ENCODE measurements at places on chromosomes 12 and 14.

- DNase-seq: no peak
Observed at GRCh38 chr12:108712165-108712924, 19.0 kb downstream of the CORO1C start.

- peak; percentile 34 for DNase-seq
Observed at GRCh38 chr12:112906712-112907414, at the start of gene OAS1. Gene OAS1 (plus strand): TSS chr12:112906962. CDS start chr12:112907040, 78 bp downstream.

DNA sequence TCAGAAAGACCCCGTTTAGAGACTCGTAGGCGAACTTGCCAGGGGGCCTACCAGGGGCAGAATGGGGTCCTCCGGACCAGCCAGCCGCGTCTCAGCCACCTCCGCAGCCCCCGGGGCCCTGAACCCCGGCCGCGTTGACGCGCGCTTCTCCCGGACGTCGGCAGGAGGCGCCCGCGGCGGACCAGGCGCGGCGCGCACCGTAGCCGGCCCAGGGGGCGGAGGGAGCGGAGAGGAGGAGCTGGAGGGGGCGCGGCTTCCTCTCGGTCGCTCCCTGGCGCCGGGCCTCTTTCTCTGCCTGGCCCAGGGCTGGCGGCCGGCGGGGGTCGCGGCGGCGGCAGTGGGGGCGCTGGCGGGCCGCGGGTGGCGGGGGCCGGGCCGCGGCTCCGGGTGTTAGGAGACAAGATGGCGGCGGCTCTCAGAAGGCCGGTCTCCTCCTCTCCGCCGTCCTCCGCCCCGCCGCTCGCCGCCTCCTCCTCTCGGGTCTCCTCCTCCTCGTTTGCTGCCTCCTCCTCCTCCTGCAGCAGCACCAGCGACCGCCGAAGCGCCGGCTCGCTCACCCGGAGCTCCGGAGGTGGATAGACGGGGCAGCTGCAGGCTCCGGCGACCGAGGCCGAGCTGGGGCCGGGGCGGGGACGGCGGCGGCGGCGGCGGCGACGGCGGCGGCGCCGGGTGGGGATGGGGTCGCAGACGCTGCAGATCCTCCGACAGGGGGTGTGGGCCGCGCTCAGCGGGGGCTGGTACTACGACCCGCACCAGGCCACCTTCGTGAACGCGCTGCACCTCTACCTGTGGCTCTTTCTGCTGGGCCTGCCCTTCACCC, at the start of gene PCNX1:
Gene PCNX1, plus strand, starts transcription at position 284 of the 820 bp plus-strand sequence. Its CDS starts 392 bp downstream, at position 676.
- peak; percentile 91 for DNase-seq

DNA sequence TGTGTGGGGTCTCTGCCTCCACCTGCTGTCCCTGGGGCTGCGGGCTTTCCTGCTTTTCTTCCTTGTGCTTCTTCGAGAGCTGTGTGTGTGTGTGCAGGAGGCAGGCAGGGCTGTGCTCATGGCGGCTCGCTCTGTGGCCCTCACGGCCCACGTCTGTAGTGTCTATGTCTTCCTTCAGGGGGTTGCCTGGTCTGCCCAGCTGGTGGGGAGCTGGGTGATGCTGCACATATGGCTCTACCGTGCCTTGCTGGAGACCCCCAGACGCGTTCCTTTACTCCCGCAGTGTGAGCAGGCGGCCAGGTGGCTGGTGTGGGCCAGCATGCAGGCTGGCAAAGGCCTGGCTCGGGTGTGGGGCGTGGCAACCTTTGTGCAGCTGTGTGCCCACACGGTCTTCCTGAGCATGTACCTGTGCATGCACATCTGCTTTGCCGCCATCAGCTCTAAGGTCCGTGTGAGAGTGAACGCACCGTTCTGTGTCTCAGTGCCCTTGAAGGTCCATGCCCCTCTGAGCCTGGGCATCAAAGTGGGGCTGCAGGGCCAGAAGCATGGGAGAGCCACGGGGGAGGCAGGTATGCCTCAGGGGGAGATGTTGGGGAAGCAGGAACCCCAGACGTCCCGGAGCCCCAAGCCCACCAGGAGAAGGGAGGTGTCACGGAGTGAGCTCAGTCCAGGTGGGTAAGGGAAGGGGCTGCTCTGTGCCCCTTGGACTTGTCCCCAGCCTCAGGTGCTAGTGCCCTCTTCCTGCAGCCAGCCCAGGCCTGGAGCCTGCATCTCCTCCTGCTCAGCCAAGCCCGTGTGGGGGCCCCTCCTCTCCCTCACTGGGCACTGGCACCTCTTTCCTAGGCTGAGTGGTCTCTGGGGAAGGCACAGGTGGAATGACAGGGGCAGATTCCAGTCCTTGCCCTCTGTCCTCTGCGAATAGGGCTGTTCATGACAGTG, 26.4 kb downstream of the CLSTN3 start:
- no peak for DNase-seq

GRCh38 chr14:51595881-51596455, 55.7 kb upstream of the FRMD6 start:
- DNase-seq: peak; percentile 64

DNA sequence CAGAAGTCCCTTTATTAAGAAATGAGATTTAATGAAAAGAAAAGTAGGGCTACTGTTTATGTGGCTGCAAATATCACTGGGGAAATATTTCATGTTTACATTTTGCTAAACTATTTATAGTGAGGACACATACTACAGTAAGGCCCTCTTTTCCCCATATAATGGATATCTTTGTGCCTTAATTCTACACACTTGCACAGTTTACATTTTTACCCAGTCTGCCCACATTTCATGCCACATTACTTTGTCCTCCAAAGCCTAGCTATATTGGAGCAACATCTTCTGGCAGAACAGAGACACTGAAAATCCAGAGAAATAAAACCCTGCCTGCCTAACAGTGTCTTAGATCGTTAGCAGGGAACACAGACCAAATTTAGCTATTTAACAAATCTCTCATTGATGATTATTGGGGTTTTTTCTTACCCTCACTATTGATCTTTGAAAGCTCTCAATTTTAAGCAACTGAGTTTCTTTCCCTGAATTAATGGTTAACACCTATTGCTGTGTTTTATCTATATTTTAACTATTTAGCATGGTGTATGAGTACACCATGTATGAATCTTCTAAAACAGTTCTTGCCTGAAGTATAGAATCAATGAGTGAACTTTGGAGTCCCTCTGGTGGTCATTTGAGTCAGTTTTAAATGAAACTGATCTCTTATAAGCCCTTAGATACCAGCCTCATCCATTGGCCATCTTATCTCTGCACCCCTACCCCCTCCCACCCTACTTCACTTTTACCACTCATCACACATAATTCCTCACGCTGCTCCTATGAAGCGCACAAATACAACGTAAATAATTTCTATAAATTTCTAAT, 170.2 kb downstream of the BCAT1 start:
- peak; percentile 56 for DNase-seq

- DNase-seq: no peak
Observed at GRCh38 chr12:57460468-57460784, 841 bp downstream of the GLI1 start.

DNA sequence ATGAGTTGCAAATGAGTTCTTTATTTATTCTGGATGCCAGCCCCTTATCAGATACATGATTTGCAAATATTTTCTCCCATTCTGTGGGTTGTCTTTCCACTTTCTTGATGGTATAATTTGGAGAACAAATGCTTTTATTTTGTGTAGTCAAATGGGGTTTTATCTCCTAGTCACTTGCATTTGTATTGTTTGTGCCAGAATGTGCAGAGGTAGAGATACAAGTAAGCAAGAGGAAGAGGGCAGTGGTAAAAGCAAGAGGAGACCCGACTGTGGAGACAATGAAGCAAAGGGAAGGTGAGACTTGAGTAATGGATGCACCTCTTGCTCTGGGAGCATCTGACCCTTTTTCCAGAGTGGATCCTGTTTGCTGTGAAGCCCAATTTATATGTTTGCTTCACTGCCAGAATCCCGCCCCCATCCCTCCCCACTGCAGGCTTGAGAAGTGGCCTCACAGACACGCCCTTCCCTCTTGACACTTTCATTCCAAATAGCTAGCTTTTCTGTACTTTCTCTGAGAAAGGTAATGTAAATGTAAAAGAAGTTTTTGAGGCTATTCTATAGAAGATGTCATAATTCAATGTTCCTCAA, 786 bp upstream of the PFKM start:
- DNase-seq: no peak

- no peak for DNase-seq
Observed at GRCh38 chr12:110704750-110705149, 15.8 kb upstream of the HVCN1 start.

DNA sequence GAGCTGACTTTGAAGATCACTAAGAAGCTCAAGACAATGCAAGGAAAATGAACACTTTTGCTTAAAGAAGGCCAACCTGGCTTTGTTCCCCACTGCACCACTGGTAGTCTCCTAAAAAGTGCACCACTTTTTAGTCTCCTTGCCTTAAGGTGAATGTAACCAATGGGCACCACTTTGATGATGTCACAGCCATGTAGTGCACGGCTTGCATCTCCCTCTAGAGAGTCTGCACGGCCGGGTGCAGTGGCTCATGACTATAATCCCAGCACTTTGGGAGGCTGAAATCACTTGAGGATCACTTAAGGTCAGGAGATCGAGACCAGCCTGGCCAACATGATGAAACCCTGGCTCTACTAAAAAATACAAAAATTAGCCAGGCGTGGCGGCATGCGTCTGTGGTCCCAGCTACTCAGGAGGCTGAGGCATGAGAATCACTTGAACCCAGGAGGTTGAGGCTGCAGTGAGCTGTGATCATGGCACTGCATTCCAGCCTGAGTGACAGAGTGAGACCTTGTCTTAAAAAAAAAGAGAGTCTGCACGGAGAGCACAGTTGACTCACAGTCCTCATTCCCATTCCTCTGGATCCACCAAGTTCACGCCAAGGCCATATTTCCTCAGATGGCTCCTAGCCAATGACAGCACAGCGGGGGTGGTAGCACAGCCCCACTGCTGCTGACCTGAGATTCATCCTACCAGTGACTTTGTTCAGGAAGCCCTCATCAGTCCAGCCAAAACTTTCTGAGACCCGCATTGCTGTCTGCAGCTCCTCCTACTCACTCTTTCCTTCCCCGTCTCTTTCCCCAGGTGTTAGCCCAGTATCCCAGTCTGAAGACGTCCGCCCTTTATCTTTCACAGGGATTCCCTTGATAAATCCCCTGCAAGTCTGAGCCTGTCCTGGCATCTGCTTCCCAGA, 16.5 kb upstream of the IFT81 start:
- DNase-seq: peak; percentile 99

GRCh38 chr14:104513641-104514046, 65.9 kb upstream of the C14orf180 start:
- no peak for DNase-seq

- peak; percentile 35 for DNase-seq
Observed at GRCh38 chr12:12717586-12718380, 615 bp downstream of the CDKN1B start.

DNA sequence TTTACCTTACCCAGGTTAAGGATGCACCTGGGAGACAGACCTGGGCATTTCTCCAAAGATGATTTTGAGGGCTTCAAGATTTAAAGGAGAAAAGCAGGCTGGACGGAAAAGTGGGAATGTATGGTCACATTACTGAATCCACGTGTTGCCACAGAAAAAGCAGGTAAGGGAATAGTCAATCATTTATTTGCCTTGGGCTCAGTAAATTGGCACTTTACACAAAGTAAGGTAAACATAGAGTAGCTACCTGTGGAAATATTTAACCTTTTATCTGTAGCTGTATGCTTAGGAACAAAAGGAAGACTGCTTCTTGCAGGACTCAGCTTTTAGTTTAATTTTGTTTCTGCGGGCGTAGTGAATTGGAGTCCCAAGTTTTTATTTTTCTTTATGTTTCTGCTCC, 153.3 kb downstream of the SLCO1B3 start:
- no peak for DNase-seq

GRCh38 chr12:5088586-5089264, 45.0 kb downstream of the KCNA5 start:
- DNase-seq: peak; percentile 96

- DNase-seq: no peak
Observed at GRCh38 chr12:48185181-48185919, 1.9 kb downstream of the CCDC184 start.

DNA sequence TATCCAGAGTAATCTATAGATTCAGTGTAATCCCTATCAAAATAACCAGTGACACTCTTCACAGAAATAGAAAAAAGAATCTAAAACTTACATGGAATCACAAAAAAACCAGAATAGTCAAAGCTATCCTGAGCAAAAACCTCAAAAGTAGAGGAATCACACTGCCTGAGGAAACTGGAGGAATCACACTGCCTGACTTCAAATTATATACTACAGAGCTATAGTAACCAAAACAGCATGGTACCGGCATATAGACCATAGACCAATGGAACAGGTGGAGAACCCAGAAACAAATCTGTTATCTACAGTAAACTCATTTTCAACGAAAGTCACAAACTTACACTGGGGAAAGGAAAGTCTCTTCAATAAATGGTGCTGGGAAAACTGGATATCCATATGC, 244.0 kb downstream of the FUT8 start:
- no peak for DNase-seq

- peak; percentile 94 for DNase-seq
Observed at GRCh38 chr14:100416921-100417860, 94.1 kb downstream of the SLC25A47 start.

- DNase-seq: no peak
Observed at GRCh38 chr14:44149597-44149996, 357.5 kb downstream of the FSCB start.

GRCh38 chr14:104224506-104225277, 86.3 kb downstream of the KIF26A start:
- DNase-seq: no peak

- DNase-seq: peak; percentile 49
Observed at GRCh38 chr12:123390498-123391426, 6.8 kb downstream of the KMT5A start.

DNA sequence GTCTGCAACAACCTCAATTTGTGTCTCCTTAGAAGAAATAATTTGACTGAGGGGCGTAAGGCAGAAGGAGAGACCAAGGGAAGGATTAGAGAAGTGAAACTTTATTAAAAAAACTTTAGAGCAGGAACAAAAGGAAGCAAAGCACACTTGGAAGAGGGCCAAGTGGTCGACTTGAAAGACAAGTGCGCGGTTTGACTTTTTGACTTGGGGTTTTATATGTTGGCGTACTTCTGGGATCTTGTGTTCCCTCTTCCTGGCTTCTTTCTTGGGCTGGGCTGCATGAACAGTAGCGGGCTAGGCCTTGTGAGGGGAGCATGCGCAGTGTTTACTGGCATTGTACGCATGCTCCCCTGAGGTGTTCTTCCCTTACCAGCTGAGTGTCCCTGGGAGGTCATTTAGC, 369.3 kb upstream of the DCN start:
- no peak for DNase-seq

- peak; percentile 69 for DNase-seq
Observed at GRCh38 chr12:29073631-29074239, 75.3 kb upstream of the FAR2 start.

- no peak for DNase-seq
Observed at GRCh38 chr12:101738920-101739665, at the start of gene SYCP3. Gene SYCP3 (minus strand): TSS chr12:101739462. CDS start chr12:101737935, 1,527 bp downstream.

- DNase-seq: no peak
Observed at GRCh38 chr14:20583908-20584307, 3.9 kb downstream of the RNASE11 start.
